ENCODE measurements at places on chromosomes 5 and 9. TPM values are rescaled to one million over a fixed set of nuclear protein-coding genes. Genes with fewer than 3 reads are reported as not detected.
A peak's percentile ranks its signal among the peaks of the same experiment; 100 is the strongest.

The PCDHGC3 gene
- total RNA-seq, result 23.2 TPM

The SEMA5A gene
- total RNA-seq, result 30.9 TPM

The SLC36A3 gene
- total RNA-seq, result not detected

The EFNA5 gene
- 14.2 TPM for total RNA-seq

The ENTREP1 gene
- total RNA-seq, result 2.6 TPM

The PCDHA4 gene
- total RNA-seq, result 0.13 TPM

The FOXD4L3 gene
- total RNA-seq, result 0.50 TPM

The STK32A gene
- total RNA-seq, result 3.1 TPM

The ACTBL2 gene
- not detected for total RNA-seq

The PRR16 gene
- total RNA-seq, result 2.5 TPM

The NEUROG1 gene
- total RNA-seq, result not detected

The OCLN gene
- 3.3 TPM for total RNA-seq

DNA sequence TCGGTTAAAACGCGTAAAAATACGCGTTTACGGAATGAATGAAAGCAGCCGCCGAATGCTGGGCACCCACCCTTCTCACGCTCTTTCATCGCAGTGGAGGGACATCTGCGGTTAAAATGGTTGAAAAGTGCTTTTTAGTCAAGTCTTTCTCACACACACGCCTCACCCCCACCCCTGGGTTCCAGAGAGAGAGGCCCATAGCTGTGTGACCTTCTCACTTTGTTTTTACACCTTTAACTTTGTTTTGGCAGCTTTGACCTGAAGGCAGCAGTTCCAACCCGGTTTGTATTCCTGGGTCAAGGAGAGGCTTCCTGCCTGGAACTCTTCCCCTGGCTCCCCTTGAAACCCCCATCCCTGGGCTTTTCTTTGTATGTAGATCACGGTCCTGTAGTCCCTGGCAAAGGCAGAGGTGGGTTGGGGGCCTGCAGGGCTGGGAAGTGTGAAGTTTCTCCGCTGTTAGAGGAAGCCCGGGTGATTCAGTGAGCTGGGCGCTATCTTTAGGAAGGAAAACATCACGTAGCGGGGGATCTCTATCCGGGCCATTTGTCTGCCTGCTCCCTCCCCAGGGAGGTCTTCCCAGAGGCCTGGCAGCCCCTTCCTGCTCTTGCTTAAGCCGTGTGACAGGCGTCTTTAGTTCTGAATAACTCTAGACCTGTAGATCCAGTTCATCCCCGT lies 29.6 kb downstream of the SPRY4 start:
- DNase-seq, result no peak
- no peaks in the 10 kb centered on the region for H3K36me3 ChIP-seq
- no peak overlapping the region for H3K4me3 ChIP-seq
- no peak overlapping the region for H3K27ac ChIP-seq
- peaks cover 4% of the 10 kb centered on the region for H3K27me3 ChIP-seq

DNA sequence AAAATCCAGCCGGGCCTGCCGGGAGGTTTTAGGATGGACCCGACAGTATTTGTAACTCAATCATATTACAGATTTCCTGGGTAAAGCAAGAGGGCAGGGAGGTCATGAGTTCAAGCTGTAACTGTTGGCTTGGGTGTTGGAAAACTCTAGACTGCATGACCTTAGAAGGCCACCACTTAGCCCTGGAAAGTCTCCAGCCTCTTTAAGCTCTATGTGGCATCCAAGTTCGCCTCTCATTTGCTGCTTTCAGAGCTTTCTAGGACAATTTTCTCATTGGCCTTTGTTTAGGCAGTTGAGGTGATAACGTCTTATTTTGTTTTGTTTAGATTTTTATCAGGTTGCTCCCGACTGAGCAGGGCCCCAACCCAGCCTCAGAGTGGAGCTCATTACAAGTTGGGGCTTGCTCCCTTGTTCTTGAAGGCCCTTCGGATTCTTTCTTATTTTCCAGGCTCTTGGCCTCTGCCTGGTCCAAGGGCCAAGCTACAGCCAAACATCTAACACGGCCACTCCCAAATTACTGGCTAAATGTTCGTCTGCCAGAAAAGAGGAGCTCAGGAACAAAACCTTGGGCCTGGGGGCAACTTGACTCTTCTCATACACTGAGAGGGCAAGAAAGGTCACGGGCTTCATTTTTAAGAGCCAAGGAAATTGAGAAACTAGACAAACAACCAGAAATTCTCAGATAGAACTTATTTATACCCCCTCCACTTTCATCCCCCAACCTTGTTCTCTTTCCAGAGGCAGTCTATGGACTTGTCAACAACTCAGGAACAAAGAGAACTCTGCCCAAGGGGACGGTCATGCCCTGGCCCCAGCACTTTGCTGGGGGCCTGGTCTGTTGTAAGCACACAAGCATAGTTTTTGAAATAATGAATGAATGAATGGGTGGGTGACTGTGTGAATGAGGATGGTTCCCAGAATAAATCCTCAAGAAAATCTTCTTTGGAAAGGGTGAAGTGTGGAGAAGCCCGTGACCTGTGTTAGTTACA lies 526.9 kb downstream of the BNC2 start:
- H3K4me3 ChIP-seq, result no peak overlapping the region
- H3K27ac ChIP-seq, result no peak overlapping the region
- no peaks in the 10 kb centered on the region for H3K4me1 ChIP-seq
- H3K36me3 ChIP-seq, result no peaks in the 10 kb centered on the region
- peaks cover 18% of the 10 kb centered on the region for H3K27me3 ChIP-seq
- DNase-seq, result no peak

GRCh38 chr5:28917631-28918030 lies 1879.2 kb upstream of the CDH9 start:
- H3K36me3 ChIP-seq, result no peaks in the 10 kb centered on the region
- no peaks in the 10 kb centered on the region for H3K27me3 ChIP-seq

GRCh38 chr5:157130925-157131324 lies 11.7 kb downstream of the MED7 start:
- no peaks in the 10 kb centered on the region for H3K27me3 ChIP-seq
- DNase-seq, result no peak
- no peak overlapping the region for H3K4me3 ChIP-seq

GRCh38 chr9:7234144-7234543 lies 476.4 kb downstream of the KDM4C start:
- H3K27ac ChIP-seq, result no peak overlapping the region
- H3K4me3 ChIP-seq, result no peak overlapping the region
- no peak for DNase-seq

DNA sequence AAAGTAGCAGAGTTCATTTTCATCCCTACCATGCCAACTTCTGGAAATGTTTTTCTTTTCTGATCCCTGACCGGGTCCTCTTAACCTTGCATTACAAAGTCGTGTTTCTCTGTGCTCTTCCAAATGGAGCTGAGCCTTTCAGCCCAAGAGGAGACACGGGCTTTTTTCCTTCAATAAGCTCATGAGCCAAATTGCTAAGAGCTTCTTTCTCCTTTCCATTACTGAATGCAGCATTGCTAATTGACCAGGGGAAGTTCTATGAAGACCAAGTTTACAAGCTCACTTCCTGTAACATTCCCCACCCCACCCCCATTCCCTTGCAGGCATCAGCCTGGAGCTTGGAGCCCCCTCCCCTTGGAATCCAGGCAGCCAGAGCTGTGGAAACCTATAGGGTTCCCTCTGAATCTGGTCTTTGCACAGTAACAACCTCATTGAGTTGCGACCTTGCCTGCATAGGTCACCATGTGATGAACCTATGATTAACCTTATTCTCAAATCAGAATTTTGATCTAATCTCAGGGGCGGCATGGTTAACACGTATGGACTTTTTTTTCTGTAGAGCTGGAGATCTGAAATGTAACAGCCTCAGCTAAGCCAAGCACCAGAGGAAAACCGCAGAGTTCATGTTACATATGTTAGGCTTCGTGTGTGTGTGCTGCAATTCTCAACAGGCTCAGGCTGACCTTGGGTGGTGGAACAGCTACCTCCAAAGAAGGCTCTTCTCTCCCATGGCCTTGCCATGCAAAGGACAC lies 395.7 kb upstream of the ZNF462 start:
- H3K27ac ChIP-seq, result no peak overlapping the region
- no peak overlapping the region for H3K4me3 ChIP-seq
- no peaks in the 10 kb centered on the region for H3K4me1 ChIP-seq
- no peak for DNase-seq

- no peak overlapping the region for H3K27ac ChIP-seq
- H3K4me3 ChIP-seq, result no peak overlapping the region
- peaks cover 4% of the 10 kb centered on the region for H3K36me3 ChIP-seq
- DNase-seq, result peak; percentile 56
Measured at GRCh38 chr5:173320259-173320658, 8.0 kb downstream of the STC2 start.

GRCh38 chr9:71819115-71819739 lies 50.9 kb upstream of the CEMIP2 start:
- no peak for DNase-seq
- H3K27me3 ChIP-seq, result no peaks in the 10 kb centered on the region

- no peaks in the 10 kb centered on the region for H3K4me1 ChIP-seq
- H3K4me3 ChIP-seq, result no peak overlapping the region
- peaks cover 47% of the 10 kb centered on the region for H3K36me3 ChIP-seq
- no peak for DNase-seq
Measured at GRCh38 chr5:169694091-169694625, 57.1 kb downstream of the DOCK2 start.

DNA sequence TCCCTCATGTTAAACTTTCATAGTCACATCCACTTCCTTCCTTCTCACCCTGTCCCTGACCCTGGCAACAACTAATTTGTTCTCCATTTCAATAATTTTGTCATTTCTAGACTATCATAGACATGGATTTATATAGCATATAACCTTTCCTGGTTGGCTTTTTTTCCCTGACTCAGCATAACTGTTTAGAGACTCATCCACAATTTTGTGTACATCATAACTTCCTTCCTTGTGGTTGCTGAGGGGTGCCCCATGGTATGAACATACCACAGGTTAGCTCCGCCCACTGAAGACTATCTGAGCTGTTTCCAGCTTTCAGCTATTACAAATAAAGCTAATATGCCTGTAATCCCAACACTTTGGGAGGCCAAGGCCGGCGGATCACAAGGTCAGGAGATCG lies 137.3 kb downstream of the PHF2 start:
- no peaks in the 10 kb centered on the region for H3K36me3 ChIP-seq
- DNase-seq, result no peak
- H3K27me3 ChIP-seq, result no peaks in the 10 kb centered on the region
- no peak overlapping the region for H3K27ac ChIP-seq
- H3K4me1 ChIP-seq, result no peaks in the 10 kb centered on the region

DNA sequence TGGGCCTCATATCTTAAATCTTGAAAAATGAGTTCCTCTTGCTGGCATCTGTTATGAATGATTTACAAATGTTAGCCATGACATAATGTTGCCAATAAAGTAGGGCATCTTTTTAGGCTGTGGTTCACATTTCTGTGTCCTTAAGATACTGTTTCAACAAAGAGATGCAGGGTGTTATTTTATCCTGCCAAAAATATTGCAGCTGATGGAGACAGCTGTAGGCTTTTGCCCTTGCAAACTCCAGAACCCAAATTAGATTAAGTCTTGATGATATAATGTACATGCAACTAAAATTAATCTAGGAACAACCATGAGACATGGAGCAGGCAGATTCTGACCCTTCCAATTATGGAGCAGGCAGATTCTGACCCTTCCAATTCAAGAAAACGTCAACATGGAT lies 228.2 kb upstream of the GRIN3A start:
- DNase-seq, result no peak
- H3K27ac ChIP-seq, result no peak overlapping the region
- no peaks in the 10 kb centered on the region for H3K27me3 ChIP-seq

DNA sequence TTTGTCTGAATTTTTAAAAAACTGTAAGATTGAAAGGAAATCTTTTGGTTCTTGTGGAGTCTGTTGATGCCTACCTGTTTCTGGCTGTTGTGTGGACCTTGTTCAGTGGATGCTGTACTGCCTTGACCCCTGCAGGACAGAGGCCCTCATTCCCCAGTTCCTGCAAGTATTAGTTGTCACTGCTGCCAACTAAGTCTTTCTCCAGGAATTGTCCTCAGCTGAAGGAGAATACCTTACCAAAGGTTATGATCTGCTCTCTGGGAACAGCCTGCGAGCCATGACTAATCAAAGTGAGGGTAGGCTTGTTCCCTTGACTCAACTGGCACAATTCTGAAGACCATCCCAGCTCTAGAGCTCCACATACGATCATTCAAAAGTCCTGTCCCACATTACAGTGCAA lies 145.3 kb upstream of the FST start:
- H3K36me3 ChIP-seq, result no peaks in the 10 kb centered on the region
- no peak for DNase-seq
- no peak overlapping the region for H3K27ac ChIP-seq
- H3K4me3 ChIP-seq, result no peak overlapping the region

GRCh38 chr5:73373814-73374510 lies 74.6 kb downstream of the FOXD1 start:
- no peak for DNase-seq
- no peak overlapping the region for H3K4me3 ChIP-seq
- peaks cover 44% of the 10 kb centered on the region for H3K27me3 ChIP-seq
- H3K4me1 ChIP-seq, result no peaks in the 10 kb centered on the region

- DNase-seq, result no peak
- H3K27me3 ChIP-seq, result no peaks in the 10 kb centered on the region
- peaks cover 33% of the 10 kb centered on the region for H3K4me1 ChIP-seq
- H3K4me3 ChIP-seq, result no peak overlapping the region
- peak overlapping the region; percentile 9 for H3K27ac ChIP-seq
Measured at GRCh38 chr5:55601204-55601618, 66.4 kb upstream of the PLPP1 start.

GRCh38 chr5:107624235-107624634 lies 46.5 kb downstream of the EFNA5 start:
- no peaks in the 10 kb centered on the region for H3K27me3 ChIP-seq
- H3K36me3 ChIP-seq, result no peaks in the 10 kb centered on the region
- DNase-seq, result no peak
- no peaks in the 10 kb centered on the region for H3K4me1 ChIP-seq
- H3K4me3 ChIP-seq, result no peak overlapping the region

GRCh38 chr9:92392690-92393089 lies 11.7 kb downstream of the OGN start:
- no peak overlapping the region for H3K27ac ChIP-seq
- no peak for DNase-seq
- no peaks in the 10 kb centered on the region for H3K27me3 ChIP-seq
- H3K4me1 ChIP-seq, result no peaks in the 10 kb centered on the region
- H3K4me3 ChIP-seq, result no peak overlapping the region
- H3K36me3 ChIP-seq, result no peaks in the 10 kb centered on the region

GRCh38 chr9:137497921-137498719 lies 39.0 kb upstream of the NSMF start:
- no peak overlapping the region for H3K27ac ChIP-seq
- peaks cover 4% of the 10 kb centered on the region for H3K36me3 ChIP-seq
- H3K4me3 ChIP-seq, result no peak overlapping the region
- DNase-seq, result peak; percentile 68

GRCh38 chr9:86859056-86859455 lies 88.2 kb downstream of the GAS1 start:
- DNase-seq, result no peak
- H3K4me3 ChIP-seq, result no peak overlapping the region
- H3K4me1 ChIP-seq, result no peaks in the 10 kb centered on the region
- peaks cover 13% of the 10 kb centered on the region for H3K27me3 ChIP-seq

Measured in spleen (tissue), 13 donors.